ENCODE measurements at places on chromosomes 1 and 21.

DNA sequence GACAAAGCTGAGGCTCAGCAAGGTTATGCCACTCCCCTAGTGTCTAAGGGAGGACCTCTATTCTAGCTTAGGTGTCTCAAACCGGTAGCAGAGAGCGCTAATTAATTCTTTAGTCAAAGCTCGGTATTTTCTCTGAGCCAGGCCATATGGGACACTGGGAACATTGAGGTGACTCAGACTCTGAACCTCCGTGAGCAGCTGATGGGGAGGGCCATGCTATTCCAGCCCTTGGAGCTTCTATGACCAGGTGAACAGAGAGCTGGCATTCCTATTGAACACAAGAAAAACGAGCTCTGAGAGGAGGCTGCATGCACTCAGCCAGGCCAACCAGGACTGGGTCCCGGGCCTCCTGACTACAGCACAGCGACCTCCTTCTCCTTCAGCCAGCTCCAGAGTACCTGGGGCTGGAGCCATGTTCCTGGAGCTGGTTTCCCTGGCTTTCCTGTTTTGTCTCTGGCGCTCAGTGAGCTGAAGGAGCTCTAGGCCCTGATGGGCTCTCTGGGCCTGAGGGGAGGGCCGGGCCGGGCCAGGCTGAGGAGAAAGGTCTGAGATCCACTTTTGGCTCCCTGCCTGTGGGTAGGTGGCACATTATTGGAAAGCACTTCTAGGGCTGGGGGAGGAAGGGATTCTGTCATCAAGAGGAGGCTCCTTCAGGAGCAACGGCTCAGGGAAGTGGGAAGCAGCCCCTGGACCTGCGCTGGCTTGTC is 37.0 kb downstream of the SLC9A1 start:
- DNase-seq = no peak

DNA sequence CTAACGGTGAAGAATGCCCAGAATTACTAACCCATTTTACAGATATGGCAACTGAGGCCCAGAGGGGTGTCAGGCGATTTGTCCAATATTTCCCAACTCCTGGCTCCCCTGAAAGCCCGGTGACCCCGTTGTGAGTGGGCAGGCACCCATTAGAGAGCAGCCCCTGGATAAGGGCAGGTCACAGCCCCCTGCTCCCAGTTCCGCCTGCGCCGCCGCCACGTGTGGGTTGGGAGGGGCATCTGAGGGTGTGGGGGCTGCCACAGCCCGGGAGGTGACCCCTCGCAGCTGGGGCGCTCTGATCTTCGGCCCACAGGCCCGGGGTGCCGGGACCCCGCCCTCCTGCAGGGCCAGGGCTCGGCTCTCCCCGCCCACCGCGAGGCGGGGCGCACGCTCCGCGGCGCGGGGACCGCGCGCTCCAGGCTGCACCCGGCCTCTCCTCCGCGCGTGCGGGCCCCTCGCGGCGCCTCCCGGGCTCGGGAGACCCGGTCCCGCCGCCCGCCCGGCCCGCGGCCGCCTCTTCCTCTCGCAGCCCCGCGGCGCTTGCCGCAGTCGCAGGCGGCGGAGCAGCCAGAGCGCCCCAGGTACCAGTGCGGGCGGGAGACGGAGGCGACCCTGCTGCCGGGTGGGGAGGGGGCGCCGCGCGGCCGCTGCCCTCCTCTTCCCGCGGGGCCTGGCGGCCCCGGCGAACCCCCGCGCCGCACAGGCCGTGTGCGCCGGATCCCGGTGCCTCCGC is at the start of gene HTR6:
TSS of gene HTR6 (plus strand) at position 423 of the 733 bp plus-strand sequence. CDS start 879 bp downstream, outside the sequence.
- DNase-seq = peak; percentile 67

- no peak for DNase-seq
Measured at GRCh38 chr1:22089787-22090186, 37.3 kb downstream of the CDC42 start.

GRCh38 chr1:43052786-43053439 is 94.2 kb upstream of the SLC2A1 start:
- no peak for DNase-seq

GRCh38 chr1:183685112-183685713 is 32.1 kb upstream of the APOBEC4 start:
- DNase-seq = peak; percentile 21

DNA sequence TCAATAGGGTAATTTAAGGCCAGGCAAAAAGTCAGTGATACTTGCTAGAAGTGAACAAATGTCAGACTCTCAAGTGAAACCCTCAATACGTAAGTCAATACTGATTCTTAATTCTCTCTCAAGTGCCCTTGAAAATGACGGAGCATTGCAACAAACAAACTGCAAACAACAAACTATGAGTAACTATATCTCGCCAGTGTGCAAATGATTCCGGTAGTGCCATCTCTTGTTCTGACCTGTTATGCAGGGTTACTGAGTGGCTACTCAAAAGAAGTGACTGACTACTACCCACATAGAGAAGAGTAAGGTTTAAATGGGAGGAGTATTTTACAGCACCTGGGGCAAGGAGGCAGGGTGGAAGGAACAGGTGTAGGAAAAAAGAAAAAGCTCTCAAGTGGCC is 1.6 kb downstream of the SLC19A2 start:
- DNase-seq = no peak

DNA sequence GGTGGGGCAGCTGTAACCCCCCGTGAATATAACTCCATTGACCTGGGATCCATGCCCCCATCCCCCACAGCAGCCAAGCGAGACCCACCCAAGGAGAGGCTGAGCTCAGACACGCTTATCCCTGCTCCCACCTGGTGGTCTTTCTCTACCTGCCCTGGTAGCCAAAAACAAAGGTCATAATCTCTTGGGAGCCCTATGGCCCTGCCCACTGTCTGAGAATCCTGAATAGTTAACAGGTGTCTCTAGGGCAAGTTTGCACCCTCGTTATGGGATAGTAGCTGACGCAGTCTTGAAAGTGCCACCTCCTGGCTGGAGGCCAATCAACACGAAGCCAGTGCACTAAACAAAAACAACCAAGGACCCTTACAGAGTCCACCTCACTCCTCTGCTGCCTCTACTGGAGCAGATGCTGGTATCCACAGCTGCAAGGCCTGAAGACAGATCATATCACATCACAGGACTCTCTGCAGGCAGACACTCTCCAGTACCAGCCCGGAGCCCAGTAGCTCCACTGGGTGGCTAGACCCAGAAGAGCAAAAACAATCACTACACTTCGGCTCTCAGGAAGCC is 134.3 kb upstream of the C1orf174 start:
- no peak for DNase-seq

- no peak for DNase-seq
Measured at GRCh38 chr1:165047994-165048393, 308.5 kb downstream of the LMX1A start.

DNA sequence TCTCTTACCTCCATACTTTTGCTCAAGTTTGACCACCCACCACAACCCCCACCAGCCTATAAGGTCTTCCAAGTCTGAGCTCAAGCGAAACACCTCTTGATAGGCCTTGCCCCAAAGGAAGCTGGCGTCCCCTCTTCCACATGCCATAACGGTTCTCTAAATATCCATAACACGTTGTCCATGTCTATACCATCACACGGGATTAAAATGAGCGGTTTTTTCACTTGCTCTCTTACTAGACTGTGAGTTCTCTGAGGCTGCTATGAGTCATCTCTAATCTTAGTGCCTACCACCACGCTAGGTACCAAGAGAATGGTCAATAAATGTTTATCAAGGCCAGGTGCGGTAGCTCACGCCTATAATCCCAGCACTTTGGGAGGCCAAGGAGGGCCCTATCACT is 41.0 kb downstream of the WASF2 start:
- DNase-seq = no peak

DNA sequence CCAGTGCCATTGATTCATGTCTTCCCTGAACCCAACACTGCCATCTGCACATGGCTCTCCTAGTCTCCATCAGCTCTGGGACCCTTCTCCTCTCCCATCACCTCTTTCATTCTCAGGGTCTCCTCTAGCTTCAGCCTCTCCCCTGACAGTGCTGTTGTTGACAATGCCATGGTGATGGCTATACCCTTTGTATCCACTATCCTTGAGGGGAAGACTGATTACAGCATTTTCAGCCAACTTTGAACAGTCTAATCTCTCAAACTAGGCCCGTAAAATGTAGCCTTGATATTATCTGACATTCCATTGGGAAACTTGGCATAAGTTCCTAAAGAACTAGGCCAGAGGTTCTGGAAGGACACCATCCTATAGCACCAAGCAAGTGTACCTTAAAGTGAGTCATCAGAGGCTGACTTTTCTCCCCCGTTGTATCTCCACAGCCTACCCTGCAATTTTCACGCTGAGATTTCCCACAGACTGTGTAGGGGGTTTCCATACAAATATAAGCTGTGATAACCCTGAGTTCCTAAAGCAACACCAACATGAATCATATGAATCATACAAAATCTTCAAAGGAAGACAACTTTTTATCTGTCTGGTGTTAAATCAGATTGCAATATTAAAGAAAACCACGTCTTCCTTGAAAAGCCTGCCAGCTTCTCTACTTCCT is 5.8 kb downstream of the HAO2 start:
- no peak for DNase-seq

GRCh38 chr1:1207571-1207892 is 1.1 kb upstream of the TNFRSF18 start:
- DNase-seq = no peak

GRCh38 chr1:36300526-36300925 is 5.6 kb upstream of the SH3D21 start:
- DNase-seq = peak; percentile 38

DNA sequence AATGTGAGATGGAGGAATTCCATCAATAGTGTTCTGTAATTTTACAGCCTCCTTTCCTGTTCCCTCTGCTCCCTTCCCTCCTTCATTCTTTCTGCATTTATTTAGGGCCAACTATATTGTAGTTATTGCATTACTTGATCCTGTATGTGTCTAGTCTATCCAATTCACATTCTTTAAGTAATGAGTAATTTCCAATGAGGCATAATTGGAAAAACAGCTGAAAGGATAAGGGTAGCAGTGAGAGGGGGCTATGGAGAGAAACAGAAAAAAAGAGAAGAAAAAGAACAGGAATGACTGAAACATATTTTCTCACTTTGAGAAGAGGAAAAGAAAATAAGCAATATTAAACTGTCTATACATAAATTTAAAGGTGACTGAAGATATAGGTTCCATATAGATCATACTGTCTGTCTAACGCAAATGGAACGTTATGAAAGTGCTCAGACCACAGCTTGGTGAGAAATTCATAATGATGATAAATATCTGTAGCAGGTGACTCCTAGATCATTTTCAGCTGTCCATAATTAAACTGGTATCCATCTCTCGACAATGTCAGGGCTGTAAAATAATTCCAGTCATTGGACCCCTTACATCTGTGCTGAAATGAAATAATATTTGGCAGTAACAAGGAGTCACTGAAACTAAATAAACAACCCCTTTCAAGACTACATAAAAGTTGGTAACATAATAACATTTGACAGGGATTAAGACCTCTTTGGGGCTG is 61.8 kb downstream of the SPAG17 start:
- DNase-seq = no peak

DNA sequence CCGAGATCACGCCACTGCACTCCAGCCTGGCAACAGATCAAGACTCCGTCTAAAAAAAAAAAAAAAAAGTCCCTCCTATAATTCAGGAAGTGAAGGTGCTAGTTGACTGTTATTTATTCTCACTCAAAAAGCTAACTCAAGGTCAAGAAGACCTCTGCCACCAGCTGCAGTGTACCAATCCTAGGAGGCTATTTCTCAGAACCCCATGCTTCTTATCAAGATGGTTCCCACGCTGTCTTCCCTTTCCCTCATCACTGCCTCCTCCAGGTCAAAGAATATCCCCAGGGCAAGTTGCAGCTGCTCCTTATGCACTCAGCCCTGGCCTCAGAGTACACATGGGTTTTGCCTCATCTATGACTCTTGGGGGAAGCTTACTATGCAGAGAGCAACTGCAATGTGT is 53.6 kb downstream of the RERE start:
- DNase-seq = no peak

DNA sequence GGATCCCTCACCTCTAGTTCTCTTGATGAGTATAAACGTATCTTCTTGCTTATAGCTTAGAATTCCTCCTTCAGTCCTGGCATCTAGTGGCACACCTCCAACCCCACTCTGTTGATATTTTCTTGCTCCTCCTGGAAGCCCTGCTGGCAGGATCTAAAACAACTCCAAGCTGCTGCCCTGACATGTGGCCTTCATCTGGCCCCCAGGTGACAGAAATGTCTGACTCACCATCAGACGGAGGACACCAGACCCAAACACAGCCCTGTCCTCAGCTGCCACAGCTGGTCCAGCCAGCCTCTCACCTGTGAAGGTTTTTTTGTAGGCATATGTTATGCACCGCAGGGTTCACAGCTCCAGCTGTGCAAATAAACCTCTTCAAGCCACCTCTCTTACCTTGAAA is 53.4 kb downstream of the KRTAP19-8 start:
- DNase-seq = no peak

- DNase-seq = no peak
Measured at GRCh38 chr1:28889357-28889756, 25.0 kb upstream of the EPB41 start.

DNA sequence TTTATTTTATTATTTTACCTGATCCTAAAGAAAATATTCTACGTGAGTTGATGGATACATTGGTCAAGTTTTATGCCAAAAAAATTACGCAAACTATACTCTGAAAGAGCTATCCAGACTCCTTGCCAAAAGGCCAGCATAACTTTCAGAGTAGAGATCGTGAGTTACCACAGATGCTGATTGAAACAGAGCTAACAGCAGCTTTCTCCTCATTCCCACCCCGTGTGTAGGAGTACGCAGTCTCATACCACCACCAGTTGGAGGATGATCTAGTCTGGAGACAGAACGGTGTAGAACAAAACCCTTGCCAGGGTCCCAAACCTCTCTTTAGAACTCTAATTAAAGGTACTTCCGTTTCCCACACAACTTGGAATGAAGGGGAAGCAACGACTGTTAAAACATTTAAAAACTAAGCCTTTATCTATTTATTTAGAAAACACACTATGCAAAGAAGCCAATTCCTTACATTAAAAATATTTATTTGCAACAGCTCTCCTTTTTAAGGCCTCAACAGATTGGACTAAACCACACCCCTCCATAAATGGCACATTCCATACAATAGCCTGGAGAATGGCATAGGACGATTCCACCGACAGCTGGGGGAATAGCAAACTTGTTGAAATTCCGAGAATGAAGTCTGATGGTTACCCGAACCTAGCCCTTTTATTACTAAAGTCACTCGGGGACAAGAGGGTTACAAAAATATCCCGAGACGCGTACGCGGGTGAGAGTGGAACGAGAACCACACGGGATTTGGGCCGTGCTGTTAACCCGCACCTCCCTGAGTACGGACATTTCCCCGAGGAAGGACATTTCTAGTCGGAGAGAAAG is 1.4 kb downstream of the NUCKS1 start:
- peak; percentile 36 for DNase-seq

- DNase-seq = no peak
Measured at GRCh38 chr1:185309566-185309965, 7.5 kb downstream of the IVNS1ABP start.

DNA sequence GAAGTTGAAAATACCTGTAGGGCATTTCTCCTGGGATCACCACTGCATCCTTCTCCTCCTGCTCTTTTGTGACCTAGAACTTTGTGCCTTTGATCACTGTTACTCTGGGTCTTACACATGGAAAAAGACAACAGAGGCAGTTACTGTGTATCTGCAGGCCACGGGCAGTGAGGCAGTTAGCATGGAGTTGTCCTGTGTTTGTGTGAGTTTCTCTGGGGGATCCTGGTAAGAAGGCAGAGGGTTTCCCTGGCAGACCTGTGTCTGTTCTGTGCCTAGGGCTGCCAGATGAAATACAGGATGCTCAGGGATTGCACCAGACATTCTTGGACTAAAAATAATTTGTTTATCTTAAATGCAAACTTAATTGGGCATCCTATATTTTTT is 44.4 kb upstream of the SCCPDH start:
- no peak for DNase-seq
